ENCODE measurements at places on chromosomes 3 and 15.

DNA sequence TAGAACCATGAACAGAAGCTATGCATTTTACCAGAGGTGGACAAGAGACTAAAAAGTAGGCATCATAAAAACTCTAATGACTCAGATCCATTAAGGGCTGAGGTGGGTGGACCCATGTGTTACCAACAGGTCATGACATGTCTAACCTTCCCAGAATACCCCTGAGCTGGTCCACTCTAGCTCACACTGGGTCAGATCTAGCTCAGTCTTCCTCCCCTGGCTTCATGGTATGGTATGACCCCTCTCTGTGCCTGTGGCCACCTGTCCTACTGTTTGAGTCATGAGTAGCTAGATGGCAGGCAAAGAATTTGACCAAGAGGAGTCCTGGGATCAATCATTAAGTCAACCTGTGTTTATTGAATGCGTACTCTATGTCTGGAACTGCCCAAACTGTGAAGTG is 340.4 kb downstream of the EPHB1 start:
- peak; percentile 16 for DNase-seq

GRCh38 chr3:32850226-32850625 is 32.4 kb downstream of the TRIM71 start:
- DNase-seq = no peak

DNA sequence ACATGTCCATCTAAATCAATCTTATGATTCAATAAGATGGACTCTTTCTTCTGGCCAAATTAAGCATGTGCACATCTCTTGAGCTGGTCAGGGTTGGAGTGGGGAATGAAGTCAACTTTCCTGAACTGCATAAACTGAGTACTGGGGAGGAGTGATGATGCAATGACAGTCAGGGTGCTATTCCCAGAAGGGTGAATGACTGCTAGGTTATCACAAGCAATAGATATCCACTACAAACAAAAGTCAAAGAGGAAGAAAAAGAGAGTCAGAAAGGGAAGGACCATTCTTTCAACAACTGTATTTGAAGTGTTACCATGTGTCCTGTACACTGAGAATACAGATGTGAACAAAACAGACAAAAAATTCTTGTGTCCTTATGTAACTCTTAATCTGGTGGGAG is 70.0 kb downstream of the ALCAM start:
- no peak for DNase-seq

- no peak for DNase-seq
These were observed 27.0 kb downstream of the HMCES start for GRCh38 chr3:129305592-129306091.

GRCh38 chr3:174199696-174200095 is 659.4 kb upstream of the NAALADL2 start:
- no peak for DNase-seq

DNA sequence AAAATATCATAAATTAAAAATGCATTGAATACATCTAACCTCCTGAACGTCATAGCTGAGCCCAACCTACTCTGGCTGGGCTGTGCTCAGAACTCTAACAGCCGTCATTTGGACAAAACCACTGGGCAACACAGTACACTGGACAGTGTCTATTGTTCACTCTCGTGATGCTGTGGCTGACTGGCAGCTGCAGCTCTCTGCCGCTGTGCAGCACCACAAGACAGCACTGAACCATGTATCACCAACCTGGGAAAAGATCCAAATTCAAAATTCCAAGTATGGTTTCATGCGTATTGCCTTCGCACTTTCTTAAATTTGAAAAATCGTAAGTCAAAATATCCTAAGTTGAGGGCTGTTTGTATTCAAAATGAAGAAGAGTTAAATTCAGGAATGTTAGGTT is 145.1 kb upstream of the CNTN4 start:
- no peak for DNase-seq

DNA sequence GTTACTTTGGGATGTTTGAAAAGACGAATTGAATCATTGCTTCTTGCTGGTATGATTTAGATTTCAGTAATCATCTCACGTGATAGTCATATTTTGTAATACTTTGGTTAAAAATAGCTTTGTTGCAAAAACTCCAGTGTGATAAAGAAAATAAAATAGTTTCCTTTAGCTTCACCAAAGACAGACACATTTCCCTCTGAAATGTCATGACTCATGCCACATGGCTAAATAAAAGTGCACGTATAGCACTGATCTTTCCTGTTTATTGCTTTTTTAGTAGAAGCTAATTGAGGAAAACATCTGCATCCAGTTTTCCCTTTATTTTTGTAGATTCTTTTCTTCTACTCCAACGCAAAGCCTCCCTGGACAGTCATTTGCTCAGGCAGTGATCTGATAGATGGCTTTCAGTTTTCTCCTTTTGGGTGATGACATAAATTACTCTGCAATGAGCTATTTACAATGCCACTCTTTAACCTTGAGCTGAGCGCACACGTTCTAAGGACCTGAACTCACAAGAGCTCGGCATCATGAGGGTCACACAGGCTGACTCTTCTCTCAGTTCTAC is 84.9 kb downstream of the ARNT2 start:
- no peak for DNase-seq

DNA sequence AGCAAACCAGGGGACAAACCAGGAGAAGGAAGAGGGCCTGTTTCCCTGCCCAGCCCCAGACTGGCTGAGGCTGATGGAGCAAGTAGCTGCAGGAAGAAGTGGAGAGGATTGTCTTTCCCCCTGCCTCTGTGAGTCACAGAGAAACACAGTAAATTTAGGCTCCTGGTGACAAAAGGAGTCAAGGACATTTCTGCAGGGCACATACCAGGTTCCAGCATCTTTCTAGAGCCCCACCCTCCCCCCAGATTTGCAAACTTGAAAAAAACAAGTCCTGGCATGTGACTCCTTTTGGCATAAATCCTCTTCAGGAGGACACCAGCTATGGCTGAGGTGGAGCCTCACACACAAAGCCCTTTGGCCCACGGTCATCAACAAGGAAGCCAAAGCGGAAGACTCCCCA is 17.8 kb downstream of the PLD1 start:
- no peak for DNase-seq

GRCh38 chr3:63693351-63693750 is 40.9 kb downstream of the SNTN start:
- no peak for DNase-seq

DNA sequence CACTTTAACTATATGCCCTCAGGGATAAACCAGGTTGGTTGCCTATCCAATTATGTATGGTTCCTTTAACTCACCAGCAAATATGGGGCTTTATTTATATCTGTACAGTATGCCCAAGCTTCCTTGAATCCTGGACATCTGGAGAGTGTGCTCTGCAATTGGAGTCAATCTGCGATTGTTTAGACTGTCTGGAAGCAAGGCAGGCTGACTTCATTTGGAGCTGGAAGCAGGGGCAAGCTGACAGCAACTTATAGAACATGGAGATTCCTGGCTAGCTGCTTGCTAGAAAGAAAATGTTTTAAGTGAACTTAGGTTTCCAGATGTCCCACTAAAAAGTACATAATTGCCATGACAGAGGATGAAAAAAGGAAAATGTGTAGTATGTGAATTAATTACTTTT is 63.7 kb upstream of the TPRG1 start:
- peak; percentile 73 for DNase-seq

- DNase-seq = no peak
These were observed 108.2 kb downstream of the TBL1XR1 start for GRCh38 chr3:177089110-177089509.

DNA sequence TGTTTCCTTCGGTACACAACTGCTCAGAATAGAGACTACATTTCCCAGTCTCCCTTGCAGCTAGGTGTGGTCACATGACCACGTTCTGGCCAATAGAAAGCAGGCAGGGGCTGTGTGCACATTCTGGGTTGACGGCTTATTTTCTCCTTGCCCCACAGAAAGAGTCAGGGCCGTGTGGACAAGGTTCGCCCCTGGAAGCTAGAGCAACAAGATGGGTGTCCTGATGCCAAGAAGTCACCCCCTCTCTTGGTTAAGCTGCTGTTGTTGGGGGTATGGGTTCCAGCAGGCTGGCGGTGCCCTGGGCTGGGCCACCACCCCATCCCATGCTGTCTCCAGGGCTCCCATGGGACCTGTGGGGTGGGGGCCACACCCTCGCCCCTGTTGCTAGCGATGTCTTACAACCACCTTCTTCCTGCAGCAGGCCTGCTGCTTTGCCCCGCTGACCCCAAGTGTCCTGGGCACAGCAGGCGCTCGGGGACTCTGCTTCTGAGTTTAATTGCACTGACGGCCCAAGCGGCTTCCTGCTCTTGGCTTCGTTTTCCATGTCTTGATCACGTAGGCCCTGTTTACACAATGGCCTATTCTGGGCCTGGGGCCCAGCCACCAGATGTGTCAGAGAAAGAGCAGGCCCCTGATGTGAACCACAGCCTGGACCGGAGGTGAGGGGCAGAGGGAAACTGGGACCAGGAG is 24.9 kb downstream of the ABTB1 start:
- DNase-seq = peak; percentile 94

Measured in NCI-H82 (cell line).